ENCODE measurements at places on chromosomes 13 and 19.
A peak's percentile ranks its signal among the peaks of the same experiment; 100 is the strongest.

- peak; percentile 77 for DNase-seq
Measured at GRCh38 chr13:30847650-30848307, 58.3 kb upstream of the MEDAG start.

- DNase-seq: no peak
Measured at GRCh38 chr19:19232261-19232721, 20.5 kb downstream of the NCAN start.

DNA sequence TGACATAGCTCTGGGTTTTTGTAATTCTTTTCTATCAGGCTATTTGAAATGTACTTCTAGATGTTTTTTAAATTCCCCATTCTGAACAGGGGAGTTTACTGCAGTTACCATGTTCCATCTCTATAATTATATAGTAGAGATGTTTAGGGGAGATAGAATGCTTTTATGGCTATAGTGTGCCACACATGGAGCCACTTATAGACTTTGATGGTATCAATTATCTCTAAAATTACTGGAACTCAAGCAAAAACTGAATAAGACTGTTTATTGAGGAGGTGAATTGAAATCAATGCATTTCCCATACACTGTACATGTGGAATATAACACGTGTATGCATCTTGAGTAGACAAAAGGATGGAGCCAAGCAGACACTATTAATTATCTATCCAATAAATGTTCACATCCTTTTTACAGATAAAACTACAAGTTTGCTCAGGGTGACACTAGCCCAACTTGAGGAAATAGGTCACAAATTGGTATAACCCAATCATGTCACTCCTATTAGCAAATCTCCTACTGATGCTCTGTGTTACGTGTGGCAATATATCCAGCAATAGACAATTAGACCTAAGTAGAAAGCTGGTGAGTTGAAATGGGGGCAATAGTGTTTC lies 1882.6 kb downstream of the PCDH9 start:
- no peak for DNase-seq

DNA sequence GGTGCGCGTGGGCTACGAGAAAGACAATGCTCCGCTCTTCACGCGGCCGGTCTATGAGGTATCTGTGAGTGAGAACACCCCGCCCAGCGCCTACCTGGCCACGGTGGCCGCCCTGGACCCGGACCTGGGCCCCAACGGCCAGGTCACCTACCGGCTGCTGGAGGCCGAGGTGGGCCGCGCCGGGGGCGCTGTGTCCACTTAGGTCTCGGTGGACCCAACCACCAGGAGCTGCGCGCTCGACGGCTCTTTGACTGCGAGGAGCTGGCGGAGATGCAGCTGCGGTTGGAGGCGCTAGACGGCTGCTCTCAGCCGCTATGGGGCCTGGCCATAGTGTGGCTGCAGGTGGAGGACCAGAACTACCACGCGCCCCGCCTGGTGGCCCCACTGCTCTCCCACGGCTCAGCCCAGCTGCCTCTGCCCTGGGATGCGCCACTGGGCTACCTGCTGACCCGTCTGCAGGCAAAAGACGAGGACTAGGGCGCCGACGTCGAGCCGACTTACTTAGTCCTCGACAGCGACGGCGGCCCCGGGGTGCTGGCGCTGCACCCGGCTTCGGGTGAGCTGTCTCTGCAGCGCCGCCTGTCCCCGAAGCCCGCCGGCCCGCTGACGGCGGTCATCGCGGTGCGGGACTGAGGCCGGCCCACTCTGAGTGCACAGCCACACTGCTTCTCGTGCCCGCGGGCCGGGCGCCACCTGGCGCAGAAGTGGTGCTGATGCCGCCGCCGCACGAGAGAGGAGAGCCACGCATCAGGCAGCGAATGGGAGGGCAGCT lies 173.0 kb downstream of the OLFM4 start:
- DNase-seq: peak; percentile 1

- no peak for DNase-seq
Measured at GRCh38 chr13:74288361-74288911, 154.2 kb upstream of the KLF12 start.

DNA sequence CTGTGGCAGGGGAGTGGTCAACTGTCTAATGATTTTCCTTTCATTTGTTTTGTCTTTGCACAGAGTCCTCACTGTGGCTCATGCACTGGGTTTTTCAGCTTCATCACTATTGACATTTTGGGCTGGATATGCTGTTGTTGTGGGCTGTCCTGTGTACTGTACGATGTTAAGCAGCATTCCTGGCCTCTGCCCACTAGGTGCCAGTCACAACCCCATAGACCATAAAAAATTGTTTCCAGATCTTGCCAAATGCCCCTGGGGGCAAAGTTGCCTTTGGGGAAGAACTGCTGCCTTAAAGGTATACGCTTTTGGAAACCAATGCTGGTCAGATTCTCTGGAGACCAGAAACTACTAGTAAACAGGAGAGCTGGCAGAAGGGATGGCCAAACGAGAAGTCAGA lies 310.4 kb downstream of the SPRY2 start:
- peak; percentile 81 for DNase-seq

DNA sequence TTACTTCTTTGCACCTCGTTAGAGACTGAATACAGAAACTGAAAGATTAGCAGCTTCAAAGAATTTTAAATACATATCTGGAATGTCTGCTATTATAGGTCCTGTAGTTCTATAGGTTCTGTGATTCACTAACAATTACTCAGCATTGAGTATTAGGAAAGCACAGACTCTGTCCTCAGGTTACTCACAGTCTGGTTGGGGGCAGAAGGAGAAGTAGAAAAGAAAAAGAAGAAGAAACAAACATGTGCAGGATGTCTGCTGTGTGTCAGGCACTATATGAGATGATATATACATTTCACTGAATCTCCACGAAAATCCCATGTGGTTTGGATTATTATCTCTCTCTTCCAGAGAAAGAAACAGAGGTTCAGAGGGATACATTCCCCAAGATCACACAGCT lies 40.1 kb downstream of the SERTM1 start:
- no peak for DNase-seq

DNA sequence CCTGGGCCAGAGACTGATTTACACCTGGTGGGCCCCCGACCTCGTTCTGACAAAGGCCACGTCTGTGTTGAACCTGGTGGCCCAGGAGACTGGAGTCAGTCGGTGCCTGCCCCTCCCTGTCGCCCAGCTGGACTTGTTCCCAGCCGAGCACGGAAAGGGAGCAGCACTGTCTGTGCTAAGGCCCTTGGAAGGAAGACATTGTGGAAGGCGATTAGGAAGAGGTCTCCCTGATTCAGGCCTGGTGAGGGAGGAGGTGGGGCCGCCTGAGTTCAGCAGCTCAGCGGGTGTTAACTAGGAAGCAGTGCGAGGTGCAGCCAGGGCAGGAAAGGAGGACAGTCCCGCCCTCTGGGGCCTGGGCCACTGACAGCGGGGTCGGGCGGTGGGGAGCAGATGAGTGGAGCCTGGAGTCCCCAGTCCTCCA lies 64.7 kb downstream of the GPR12 start:
- DNase-seq: no peak

DNA sequence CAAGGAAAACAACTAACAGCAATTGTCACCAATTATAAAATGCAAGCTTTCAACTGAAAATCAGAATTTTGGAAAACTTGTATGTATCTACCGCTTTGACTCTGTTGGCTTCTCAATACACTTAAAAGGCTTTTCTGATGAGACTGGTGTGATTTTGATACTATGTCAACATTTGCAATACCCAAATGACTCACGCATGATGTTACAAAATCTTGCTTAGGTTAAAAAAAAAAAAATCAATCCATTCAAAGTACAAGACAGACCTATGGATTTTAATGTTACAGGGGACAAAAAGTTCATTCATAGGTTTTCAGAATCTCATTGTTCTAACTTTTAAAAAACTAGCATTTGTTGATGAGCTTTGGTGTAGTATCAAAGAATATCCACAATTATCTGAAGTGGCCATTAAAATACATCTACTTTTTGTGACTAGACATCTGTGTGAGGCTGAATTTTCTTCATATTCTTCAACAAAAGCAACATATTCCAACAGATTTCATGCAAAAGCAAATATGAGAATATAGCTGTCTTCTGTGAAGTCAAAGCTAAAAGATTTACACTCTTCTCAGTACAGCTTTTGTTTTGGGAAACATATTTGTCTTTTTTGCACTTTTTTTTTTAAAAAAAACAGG lies 10.7 kb downstream of the ELF1 start:
- no peak for DNase-seq

GRCh38 chr13:39961036-39961435 lies 305.6 kb downstream of the COG6 start:
- no peak for DNase-seq

GRCh38 chr19:375395-376110 lies 31.0 kb upstream of the MIER2 start:
- DNase-seq: no peak

DNA sequence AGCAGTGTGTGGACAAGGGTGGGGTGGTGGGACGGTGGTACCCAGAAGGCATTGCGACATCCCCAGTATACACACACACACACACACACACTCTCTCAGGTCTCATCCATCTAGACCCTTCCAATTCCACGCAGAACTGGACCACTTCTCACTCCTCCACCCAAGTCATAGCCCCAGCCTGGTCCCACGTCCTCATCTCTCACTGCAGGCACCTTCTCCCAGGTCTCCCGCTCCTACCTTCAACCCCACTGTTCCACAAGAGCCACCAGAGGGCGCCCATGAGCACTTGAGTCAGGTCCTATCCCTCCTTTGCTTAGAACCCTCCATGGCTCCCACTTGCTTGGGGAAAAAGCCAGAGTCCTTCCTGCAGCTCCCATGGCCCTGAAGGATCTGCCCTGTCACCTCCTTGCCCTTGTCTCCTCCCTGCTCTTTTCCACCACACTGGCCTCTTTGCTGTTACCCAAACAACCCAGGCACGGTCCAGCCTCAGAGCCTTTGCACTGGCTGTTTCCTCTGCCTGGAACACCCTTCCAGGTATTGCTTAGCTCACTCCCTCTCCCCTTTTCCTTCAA lies 62.6 kb downstream of the IER2 start:
- peak; percentile 16 for DNase-seq

- no peak for DNase-seq
Measured at GRCh38 chr19:33557720-33558119, 36.1 kb upstream of the PEPD start.

GRCh38 chr19:18143902-18144301 lies 9.1 kb upstream of the PIK3R2 start:
- no peak for DNase-seq

GRCh38 chr13:79673310-79673992 lies 192.5 kb downstream of the NDFIP2 start:
- no peak for DNase-seq

DNA sequence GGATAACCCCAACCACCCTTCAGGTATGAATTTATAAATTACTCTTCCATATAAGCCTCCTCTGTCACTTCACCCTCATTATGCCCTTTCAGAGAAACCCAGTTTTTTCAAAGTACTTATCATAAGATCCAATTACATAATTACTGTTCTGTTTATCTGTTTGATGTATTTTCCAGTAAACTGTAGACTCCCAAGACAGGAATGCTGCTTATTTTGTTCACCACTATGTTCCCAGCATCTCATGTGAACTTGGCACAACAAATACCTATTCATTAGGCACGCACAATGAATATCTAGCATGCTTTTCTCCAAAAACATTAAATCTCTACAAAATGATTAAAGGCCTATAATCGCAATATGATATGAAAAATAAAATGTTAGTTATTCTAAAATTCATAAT lies 13.2 kb downstream of the ENOX1 start:
- no peak for DNase-seq

DNA sequence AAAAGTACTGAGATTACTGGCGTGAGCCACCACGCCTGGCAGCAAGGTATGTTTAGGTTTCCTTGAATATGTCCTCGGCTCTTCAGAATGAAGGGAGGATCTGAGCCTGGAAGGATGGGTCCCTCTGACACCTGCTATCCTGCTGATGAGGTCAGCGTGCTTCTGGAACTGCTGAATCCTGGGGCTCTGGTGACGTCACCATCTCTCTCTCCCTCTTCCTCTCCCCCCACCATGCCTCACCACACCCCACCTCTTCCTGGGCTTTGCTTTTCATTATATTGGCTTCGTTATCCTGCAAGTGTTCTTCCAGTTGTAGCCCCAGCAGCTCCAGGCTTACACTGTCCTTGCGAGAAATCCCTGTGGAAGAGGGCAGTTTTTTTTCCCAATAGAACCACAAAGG lies 49.8 kb downstream of the CCNE1 start:
- no peak for DNase-seq

GRCh38 chr19:31597616-31598015 lies 248.4 kb upstream of the TSHZ3 start:
- no peak for DNase-seq

DNA sequence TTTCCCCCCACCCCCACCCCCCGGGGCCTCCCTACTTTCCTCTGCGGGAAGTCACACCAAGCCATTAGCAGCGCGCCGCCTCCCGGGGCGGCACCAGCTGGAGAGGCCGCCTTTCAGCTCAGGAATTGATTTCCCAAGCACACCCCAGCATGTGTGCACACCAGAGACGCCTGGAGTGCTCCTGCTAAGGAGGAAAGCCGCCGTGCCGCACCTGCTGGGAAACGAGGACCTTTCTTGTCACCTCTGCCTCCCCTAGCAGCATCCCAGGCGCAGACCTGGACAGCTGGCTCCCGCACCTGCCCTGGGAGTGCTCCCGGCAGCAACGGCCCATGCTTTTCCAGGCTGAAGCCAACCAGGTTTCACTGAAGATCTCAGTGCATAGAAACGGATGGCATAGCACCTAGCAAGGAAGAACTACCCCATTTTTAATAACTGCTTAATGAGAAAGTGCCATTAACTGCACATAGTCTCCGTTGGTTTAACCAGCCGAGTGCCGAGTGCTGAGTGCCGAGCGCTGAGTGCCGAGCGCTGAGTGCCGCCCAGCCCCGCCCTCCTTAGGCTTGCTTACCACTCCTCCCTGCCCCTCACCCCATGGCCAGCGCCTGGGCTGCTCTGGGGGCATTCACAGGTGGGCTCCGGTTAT lies 165.0 kb downstream of the USP12 start:
- no peak for DNase-seq

GRCh38 chr19:41175801-41176777 lies 16.9 kb upstream of the CYP2S1 start:
- DNase-seq: peak; percentile 84

- no peak for DNase-seq
Measured at GRCh38 chr13:55999709-56000108, 1141.0 kb upstream of the PRR20A start.

DNA sequence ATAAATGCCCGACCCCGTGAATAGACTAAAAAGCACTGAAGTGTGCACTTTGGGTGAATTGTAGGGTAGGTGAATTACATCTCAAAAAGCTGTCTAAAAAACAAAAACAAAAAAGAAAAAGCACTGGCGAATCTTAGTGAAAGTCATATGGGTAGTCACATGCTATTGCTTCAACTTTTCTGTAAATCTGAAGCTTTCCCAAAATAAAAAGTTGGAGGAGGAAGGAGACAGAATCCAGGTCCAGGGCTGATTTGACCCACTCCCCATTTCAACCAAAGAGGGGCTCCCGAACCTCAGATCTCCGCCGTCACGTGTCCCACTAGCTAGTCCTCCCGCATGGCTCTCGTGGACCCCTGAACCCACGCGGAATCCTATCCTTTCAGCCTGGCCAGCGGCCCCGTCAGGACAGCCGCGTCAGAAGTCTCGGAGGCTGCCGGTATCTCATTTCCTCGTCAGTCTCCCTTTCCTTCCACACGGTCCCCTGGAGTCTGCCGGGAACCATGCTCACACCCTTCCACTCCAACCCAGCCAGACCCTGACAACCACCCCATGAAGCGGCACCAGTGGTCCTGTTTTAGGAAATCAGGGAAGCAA lies 6.1 kb downstream of the PPP1R12C start:
- no peak for DNase-seq

GRCh38 chr13:92717857-92718256 lies 508.8 kb upstream of the GPC6 start:
- no peak for DNase-seq

- DNase-seq: no peak
Measured at GRCh38 chr13:102251817-102252216, 150.0 kb downstream of the FGF14 start.
